ENCODE measurements at places on chromosomes 4 and X.

DNA sequence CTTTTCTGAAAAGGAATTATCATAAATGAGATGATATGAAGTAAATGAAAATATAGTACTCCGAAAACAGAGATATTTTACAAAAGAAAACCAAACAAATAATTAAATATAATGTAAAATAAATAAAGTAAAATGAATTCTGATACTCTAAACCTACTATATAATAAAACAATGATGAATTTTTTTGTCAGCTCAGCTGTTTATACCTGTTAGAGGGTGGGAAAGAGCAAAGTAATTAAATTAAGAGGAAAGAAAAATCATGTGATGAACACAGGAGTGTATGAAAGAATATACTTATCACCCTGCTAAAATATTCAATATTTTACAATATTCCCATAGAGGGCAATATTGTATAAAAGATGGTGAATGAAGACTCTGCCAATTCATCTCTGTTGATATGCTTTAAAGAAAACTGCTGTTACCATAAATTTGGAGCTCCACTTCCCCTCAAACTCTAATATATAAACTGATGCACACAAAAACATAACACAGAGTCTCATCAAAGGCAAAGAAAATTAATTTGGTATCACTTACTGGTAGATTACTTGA is 6.5 kb upstream of the NDST4 start:
- peak; percentile 6 for DNase-seq

DNA sequence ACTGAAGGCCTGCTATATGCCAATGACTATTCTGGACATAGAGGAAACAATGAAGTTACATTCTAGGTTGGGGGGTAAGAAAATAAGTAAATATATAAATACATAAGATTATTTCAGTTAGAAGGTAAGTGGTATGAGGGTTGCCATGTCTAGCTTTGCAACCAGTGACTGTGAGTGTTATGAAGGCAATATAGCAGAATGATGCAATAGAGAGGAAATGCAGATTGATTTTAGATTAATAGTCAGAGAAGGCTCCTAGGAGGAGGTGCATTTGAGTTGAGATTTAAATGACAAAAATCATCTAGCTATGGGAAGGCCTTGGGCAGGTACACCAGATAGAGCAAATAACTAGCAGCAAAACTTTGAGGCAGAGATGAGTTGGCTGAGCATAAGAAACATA is 243.2 kb downstream of the FBXO8 start:
- DNase-seq, result no peak

DNA sequence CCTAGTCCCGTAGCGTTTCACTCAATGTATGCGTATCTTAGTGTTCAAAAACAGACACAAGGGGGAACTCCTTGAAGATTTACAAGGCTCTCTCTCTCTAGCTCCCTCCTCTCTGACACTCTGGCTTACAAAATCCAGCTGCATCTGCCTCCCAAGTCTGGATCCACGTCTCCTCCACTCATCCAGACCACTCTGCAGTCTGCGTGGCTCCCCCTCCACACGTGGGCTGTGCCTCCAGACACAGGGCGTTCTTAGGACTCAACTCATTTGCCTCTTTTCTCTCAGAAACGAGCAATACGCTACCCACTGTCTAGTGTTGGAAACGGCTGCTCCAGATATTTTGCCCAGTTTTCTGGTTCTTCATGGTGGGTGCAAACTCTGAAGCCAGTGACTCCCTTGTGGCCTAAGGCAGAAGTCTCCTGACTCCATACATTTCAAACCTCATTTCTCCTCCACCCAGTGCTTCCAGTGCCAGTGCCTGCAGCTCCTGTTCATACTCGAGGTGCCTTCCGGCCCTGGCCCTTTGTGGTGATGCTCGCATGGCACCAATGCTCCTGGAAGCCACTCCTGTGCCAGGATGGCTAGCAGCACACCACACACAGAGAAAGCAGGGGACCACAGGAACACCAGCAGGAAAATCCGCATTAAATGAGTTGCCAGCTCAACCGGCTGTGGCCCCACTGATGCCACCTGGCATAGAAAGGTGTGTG is 24.1 kb downstream of the NAT8L start:
- no peak for DNase-seq

- no peak for DNase-seq
Measured at GRCh38 chr4:139253046-139253445, 27.0 kb downstream of the MGARP start.

- no peak for DNase-seq
Measured at GRCh38 chr4:10333942-10334341, 123.3 kb downstream of the ZNF518B start.

DNA sequence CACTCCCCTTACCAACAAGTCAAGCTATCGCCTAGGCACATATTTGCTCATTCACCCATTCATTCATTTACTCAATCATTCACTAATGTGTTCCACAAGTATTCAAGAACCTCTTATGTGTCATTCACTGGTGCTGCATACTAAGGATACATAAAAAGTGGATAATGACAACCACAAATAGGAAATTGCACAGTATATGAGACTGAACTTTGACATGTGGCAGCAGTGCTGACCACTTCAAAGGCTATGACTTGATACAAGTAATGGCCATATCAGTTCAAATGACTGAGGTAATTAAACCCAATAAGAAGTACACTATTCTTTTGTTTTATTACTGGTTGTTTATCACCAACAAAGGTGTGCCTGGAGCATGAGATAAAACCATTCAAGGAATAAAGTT is 282.5 kb downstream of the KLHL13 start:
- no peak for DNase-seq

DNA sequence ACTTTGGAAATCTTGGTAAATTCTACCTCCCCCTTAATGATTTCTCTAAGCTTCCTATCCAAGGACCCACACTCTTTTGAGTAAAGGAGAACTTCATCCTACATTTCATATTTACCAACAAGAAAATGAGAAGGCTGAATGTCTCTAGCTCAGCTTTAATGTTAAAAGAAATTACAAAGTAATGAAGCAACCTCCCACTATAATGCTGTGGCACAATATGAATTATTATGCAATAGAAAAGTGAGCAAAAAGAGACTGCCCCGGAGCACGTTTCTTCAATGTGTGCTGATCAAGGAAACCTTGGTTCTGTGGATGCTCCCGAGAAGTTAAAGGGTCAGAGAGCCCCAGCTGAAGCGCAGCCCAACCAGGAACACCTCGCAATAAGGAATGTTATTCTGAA is 9.1 kb upstream of the TBC1D1 start:
- no peak for DNase-seq

DNA sequence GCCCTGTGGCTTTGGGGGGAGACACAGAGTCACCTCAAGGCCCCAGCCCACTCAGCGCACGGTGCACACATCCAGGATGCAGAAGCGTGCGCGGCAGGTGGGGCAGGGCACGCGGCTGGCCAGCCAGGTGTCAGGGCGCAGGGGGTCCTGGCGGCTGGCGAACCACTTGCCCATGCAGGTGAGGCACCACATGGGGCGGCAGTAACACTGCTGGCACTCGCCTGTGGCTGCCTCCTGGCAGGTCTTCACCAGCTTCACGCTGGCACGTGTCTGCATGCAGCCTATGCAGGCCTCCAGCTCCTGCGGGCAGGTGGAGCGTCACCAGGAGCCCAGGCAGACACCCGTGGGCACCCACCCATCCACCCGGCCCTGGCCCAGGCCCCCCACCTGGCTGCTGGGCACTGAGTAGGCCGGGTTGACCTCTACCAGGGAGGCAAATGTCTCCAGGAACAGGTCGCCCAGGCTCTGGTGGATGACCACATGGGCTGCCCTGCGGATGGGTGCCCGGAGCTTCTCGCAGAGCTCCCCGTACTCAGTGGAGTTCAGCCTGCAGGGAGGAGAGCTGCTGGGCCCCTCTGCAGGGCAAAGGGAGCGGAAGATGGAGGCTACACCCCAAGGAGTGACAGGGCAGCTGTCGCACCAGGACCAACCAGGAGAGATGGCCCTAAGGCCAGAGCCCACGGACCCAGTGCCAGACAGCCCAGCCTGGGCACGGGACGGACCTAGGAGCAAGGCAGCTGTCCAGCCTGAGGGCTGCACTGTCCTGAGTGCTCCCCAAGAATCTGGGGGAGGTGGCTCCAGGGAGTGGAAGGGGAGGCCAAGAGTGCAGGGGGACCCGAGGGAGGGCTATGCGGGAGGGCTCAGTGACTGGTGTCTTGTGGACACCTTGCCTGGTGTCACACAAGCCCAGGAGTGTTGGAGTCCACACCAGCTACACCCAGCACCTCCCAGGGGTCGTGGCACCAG is 3.7 kb downstream of the TMEM129 start:
- DNase-seq, result no peak

- no peak for DNase-seq
Measured at GRCh38 chrX:129719931-129720530, 18.7 kb upstream of the XPNPEP2 start.

DNA sequence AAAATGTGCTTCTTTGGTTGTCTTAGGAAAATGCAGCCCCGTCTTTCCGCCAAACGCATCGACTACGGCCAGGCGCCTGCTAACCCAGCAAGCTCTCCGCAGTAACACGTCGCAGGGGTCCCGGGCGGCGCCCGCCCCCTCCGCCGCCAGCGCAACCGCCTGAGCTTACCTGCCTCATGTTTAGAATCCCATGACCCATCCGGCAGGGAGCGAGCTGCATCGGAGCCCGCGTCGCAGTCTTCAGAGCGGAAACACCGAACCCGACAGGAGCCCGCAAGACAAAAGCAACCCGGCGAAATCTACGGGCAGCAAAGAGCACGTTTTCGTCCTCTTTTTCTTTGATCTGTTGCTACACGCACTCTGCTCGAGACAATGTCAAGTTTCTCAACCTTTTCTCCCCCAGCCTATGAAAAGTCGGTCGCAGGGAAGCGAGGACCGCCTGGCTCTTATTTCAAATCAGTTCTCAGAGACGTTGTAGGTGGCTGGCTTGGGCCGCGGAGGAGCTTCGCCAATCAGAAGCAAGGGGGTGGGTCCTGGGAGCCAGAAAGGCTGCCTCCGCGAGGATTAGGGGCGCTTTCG is at the start of gene MID1:
MID1 (minus strand) TSS at position 465 of the 579 bp plus-strand sequence. CDS start 53,038 bp downstream, outside the sequence.
- DNase-seq, result peak; percentile 78

DNA sequence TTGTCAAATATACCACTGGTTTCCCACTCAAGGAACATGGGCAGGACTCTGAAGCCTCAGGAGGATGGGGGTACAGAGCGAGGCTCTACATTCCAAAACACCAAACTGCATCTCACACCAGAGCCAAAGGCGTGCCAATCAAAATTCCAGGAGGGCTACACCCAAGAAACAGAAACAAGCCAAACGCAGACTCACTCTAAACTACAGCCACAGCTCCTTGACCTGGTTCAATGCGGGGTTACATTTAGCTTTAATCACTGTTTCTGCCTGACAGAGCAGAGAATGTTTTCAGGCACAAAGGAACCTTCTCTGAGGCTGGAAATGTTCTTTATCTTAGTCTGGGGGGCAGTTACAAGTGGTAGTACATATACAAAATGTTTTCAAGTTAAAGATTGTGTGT is 2121.5 kb upstream of the AGA start:
- no peak for DNase-seq

DNA sequence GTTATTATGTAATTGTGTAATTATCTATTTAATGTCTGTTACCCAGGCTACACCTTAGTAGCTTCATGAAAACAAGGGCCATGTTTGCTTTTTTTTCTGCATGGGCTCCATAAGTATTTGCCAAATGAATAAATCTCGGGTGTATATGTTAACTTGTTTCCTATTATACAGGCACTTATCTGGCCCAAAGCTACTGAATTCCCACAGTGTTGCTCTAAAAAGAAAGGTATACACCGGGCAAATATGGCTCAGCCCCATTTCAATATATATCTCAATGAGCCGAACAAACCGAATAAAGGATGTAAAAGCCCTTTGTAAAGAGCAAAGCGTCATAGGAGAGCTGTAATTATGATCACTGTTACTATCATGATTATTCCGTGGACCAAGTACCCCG is 767 bp downstream of the PAQR3 start:
- DNase-seq, result no peak

DNA sequence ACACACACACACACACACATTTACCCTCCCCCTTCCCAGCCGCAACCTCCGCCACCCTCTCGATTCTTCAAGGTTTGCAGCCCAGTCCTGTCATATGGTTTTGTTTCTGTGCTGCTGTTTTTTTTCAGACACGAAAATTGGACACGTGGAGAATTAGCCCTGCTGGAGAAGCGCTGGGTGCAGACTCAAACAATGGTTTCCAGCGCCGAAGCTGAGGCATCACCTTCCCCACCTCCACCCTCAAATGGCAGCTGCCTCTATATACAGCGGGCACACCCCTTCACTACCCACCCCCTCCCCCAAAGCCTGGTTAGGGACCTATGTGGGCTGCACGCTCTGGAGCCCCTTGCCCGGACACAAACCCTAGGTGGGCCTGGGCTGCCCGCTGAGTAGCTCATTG is 87.9 kb downstream of the BCOR start:
- no peak for DNase-seq

DNA sequence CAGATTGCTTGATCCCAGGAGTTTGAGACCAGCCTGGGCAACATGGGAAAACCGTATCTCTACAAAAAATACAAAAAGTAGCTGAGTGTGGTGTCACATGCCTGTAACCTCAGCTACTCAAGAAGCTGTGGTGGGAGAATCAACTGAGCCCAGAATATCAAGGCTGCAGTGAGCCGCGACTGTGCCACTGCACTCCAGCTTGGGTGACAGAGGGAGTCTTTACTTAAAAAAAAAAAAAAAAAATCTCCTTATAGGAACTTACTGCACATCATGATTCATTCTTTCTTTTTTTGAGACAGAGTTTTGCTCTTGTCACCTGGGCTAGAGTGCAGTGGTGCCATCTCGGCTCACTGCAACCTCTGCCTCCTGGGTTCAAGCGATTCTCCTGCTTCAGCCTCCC is 24.3 kb downstream of the UPF3B start:
- no peak for DNase-seq

- DNase-seq, result peak; percentile 80
Measured at GRCh38 chrX:42746606-42747005, 31.4 kb downstream of the PPP1R2C start.

- no peak for DNase-seq
Measured at GRCh38 chrX:14351611-14352303, 177.6 kb upstream of the GLRA2 start.

DNA sequence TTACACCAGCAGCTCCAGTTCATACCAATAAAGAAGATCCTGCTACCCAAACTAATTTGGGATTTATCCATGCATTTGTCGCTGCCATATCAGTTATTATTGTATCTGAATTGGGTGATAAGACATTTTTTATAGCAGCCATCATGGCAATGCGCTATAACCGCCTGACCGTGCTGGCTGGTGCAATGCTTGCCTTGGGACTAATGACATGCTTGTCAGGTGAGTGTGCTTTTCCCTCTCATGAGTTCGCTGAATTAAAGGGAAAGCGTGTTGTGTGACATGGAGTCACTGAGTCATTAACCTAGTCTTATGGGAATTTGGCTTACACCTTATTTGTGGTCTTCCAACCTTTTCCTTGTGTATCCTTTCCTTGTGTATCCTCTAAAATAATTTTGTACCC is 15.9 kb downstream of the TMEM165 start:
- DNase-seq, result peak; percentile 29

- no peak for DNase-seq
Measured at GRCh38 chr4:36281384-36282106, at the start of gene DTHD1. Gene DTHD1, plus strand, starts transcription at chr4:36281616. Its CDS starts 143 bp downstream, at chr4:36281759.

GRCh38 chr4:183722731-183723560 is 63.9 kb downstream of the TRAPPC11 start:
- DNase-seq, result peak; percentile 4

GRCh38 chrX:23559975-23560374 is 107.3 kb upstream of the PRDX4 start:
- DNase-seq, result no peak

GRCh38 chrX:149647505-149647904 is 15.9 kb upstream of the TMEM185A start:
- DNase-seq, result no peak
